ENCODE measurements at places on chromosomes 12 and 14.

GRCh38 chr14:56065621-56066290 is 52.5 kb upstream of the PELI2 start:
- DNase-seq = no peak

DNA sequence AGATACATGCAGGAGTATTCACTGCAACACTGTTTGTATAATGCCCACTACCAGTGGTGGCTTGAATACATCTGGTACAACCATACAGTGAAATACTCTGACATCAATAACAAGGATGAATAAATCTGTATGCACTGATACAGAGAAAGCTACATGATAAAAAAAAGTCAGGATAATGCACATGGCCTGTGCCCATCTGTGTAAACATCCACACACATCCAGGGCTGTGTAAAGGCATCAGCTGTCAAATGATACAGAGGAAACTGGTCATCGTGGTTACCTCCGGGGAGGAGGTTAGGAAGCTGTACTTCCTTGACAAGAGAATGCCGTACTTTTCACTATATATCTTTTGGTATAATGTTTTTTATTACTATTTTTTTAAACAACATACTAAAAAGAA is 176.6 kb downstream of the FOXN3 start:
- DNase-seq = no peak

DNA sequence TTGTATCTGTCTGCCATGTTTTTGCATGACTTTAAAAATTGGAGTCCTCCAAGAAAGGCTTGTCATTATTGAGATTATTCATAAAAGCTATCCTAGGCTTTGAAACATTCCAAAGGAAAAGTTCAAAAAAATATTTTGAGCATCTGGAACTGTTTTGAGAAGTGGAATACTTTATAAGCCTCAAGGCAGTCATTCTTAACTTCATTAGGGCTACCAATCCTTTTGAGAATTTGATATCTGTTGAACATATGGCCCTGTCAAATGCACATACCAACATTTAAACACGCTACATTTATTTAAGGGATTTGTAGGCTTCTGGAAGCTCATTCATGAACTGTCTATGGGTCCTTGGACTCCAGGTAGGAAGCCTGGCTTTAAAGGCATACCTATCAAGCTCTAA is 77.0 kb downstream of the TMEM117 start:
- DNase-seq = no peak

GRCh38 chr12:92446083-92446460 is 256.7 kb upstream of the PLEKHG7 start:
- DNase-seq = no peak

DNA sequence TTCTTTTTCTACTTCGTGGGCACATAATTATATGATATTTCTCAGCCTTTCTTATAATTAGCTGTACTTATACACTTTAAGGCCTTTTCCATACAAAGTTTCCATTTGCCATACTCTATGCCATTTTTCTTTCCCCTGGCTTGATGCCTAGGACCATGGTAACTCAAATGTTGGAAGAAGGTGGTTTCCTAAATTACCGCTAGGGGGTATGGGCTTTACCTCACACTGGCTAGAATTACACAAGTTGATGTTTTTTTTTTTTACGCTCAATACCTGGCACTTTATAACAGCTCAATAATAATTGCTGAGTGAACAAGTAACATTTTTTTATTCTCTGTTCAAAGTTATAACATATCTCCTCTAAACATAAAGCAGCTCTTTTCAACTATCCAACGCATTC is 306.8 kb upstream of the LRFN5 start:
- no peak for DNase-seq

DNA sequence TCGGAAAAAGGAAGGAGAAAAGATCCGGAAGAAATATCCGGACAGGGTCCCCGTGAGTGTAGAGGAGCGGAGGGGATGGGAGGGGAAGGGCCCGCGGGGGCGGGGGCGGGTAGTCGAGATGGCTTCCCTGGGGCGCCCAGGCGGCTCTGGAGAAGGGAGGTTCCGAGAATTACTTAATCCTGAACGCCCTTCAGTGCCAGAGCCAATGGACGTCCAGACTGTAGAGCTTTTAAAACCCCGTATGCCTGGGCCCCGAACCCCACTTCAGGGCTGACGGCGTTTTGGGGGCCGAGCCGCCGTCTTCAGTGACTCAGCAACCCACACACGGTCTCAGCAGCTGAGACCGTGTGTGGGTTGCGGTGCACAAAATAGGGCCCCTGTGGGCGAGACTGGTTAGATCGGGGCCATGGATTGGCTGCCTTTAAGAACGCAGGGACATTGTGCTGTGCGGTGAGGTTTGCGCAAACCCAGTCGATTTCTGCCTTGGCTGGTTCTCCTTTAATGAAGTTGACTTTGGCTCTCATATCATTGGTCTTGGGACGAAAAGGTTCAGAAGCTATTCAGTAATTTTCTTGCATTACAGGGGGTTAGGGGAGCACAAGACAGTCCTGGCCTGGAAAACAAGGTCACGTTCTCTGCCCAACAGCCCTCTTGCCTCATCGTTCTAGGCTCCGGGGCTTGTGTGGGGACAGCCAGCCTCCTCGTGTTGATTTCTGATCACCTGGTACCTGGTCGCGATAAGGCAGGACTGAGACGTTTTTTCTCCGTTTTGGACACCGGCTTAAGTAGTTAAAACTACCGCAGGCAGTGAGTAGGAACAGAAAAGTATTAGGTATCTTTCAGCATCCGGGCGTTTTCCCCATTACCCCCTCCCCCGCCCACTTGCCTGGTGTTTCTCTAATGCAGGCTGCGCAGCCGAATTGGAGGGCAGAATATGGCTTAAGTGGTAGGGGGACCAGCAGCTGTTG is 775 bp downstream of the GABARAPL1 start:
- peak; percentile 73 for DNase-seq

DNA sequence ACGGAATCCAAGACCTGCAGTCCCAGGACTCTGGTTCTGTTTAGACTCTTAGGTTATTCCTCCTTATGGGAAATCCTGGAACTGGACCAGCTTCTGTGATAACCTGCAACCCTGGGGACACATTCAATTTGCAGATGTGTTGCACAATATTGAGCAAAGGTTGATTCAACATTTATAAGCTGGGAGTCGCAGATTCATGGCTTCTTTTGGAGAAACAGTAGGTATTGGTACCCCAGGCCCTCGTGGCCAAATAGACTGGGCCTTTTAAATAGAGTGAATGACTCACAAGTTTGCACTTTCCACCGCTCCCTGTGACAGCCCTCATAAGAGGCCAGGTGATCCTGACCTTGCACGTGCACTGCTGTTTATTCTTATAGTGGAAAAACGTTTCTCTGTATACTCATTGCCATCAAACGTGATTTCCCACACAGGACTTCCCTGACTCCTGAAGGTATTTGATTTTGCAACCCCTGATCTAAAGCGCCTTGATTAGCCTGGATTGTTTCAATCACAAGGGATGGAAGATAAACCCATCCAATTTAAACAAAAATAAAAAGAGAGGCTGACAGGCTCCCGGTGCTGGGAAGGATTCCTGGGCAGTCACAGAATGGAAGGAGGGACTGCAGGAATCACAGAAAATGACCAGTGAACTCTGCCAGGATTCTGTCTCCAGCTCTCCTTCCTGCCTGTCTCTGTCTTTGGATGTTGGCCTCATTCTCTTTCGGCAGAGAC is 98.0 kb downstream of the VCPKMT start:
- DNase-seq = no peak

- DNase-seq = no peak
Measured at GRCh38 chr12:47141459-47141858, 61.7 kb upstream of the AMIGO2 start.

GRCh38 chr12:33115716-33116115 is 219.1 kb upstream of the PKP2 start:
- no peak for DNase-seq

DNA sequence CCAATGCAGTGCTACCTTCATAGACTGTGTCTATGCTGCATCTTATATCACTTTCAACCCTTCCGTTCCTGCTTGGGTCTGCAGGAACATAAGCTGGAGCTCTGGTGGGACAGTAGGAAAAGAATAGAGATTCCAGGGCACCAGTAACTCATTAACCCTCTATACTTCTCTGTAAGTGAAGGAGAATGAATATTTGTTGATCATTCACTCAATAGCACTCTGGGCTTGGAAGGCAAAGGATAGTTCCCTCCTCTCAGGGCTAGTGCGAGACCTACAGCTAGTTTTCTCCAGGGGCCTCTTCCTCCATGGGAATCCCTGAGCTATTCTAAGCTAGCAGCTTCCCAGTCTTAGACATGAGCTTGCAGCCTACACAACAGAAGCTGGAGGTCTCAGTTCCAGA is 84.7 kb downstream of the BMP4 start:
- DNase-seq = no peak

DNA sequence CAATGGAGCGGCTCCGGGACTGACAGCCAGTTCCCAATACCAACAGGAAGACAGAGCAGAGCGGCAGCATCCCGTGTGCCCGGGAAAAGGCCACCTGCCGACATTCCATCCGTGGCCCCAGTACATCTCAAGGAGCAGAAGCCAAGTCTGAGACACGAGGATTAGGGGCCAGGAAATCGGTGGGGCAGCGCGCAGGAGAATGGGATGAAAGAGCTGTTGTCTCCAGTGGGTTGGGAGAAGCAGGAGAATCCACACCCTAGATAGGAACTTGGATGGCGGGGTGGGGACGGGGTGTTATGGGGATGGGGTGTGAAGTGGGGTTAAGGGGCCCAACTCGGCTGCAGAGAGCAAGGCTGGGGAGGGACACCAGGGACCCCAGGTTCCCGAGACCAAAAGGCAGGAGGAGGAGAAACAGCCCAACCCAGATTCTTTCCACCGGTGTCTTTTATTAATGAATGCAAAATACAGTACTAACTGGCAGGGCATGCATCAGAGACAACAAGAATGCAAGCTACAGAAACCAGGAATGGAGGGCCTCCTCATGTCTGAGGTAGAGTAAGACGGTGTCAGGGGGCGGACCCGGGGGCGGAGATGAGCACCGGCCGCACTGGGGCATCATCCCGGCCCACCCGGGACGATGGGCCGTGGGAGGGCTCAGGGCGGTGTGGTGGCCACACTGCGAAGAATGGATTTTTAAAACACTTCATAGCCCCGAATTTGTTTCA is 50.3 kb downstream of the BEGAIN start:
- DNase-seq = no peak

DNA sequence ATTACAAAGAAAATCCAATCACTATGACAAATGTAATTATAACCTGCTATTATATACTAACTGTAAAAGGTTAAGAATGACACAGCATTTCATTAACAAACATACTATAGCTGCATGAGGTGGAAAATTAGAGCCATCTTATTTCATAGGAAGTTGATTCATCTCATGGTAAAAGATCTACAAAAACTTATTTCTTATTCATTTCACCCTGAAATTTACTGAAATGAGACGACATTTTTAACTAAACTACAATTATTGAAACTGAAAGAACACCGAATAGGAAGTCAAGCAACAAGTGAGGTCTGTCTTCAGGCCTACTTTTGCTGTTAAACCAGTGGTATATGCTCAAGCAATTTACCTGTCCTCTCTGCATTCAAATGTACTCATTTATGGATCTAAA is 87.2 kb downstream of the CEP83 start:
- peak; percentile 42 for DNase-seq

GRCh38 chr12:120944645-120945217 is 33.6 kb upstream of the HNF1A start:
- DNase-seq = peak; percentile 59

- DNase-seq = no peak
Measured at GRCh38 chr14:29222671-29223268, 456.2 kb downstream of the FOXG1 start.

- DNase-seq = no peak
Measured at GRCh38 chr12:69927164-69927563, 102.1 kb downstream of the MYRFL start.
